GM20000 (cell line): ENCODE measurements at places on chromosomes 1 and 21.
A peak's percentile ranks its signal among the peaks of the same experiment; 100 is the strongest.

DNA sequence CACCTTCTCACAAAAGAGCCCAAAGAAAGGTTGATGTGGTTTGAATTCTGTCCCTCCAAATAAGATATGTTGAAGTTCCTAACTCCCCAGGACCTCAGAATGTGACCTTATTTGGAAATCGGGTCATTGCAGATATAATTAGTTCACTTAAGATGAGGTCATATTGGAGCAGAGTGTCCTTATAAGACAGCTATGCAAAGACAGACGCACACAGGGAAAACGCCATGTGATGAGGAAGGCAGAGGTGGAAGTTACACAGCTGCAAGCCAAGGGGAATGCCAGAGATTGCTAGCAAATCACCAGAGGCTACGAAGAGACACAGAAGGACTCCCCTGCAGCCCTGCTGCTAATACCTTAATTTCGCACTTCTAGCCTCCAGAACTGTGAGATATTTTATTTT is 5.2 kb upstream of the ABCB10 start:
- DNase-seq = no peak

GRCh38 chr1:37360011-37360410 is 114.4 kb upstream of the ZC3H12A start:
- DNase-seq = no peak

DNA sequence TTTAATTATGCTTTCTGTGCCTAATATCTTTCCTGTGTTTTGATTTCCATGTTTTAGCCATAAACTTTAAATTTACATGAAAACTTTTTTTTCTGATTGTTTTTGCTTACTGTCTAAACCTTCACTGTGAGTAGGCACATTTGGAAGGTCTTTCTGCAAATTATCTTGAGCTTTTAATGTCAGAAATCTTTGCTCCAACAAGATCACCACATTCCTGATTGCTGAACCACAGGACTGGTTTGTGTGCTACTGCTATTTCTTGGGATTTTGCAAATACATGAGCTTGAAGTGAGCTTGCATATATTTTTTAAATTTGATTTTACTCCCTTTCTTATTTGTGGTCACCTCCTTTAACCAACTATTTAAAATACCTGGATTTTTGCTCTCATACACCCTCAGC is 61.3 kb downstream of the PTBP2 start:
- no peak for DNase-seq

- DNase-seq = no peak
These were observed 735 bp upstream of the BRINP3 start for GRCh38 chr1:190478149-190479049.

GRCh38 chr1:86551305-86551704 is 4.4 kb downstream of the CLCA4 start:
- DNase-seq = no peak

DNA sequence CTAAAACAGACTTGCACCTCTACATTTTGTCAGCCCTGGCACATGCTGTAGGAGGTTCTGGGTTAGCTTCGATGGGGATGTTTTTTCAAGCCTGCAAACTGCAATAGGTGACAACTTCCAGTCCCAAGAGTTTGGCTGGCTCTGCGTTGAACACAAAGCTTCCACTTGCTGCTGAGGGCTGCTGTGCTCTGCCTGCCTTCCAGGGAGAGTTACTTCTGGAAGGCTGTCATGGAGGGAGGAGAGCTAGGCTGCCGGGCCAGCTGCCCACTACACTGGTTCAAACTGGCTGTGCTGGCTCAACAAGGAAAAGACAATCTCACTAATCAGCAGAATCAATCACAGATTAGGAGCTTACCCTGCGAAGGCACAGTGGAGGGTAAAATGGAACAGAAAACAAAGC is 46.7 kb upstream of the PPP2R5A start:
- DNase-seq = no peak

DNA sequence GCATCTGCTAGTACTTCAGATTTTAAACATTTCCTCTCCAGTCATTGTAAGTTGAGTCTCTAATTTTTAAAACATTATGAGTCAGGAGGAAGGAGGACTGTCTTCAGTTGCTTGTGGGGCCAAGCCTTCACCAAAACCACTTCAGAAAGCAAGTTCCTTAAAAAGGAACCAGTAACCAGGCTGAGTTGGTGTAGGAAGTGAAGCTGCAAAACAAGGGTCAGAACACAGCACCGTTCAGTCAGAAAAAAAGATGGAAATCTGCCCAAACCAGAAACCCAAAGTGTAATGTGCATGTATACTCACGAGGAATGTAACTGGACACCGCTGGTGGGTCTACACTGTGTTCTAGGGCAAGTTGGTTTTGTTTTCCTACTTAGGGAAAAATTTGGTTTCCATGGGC is 402.1 kb downstream of the SETD4 start:
- no peak for DNase-seq

DNA sequence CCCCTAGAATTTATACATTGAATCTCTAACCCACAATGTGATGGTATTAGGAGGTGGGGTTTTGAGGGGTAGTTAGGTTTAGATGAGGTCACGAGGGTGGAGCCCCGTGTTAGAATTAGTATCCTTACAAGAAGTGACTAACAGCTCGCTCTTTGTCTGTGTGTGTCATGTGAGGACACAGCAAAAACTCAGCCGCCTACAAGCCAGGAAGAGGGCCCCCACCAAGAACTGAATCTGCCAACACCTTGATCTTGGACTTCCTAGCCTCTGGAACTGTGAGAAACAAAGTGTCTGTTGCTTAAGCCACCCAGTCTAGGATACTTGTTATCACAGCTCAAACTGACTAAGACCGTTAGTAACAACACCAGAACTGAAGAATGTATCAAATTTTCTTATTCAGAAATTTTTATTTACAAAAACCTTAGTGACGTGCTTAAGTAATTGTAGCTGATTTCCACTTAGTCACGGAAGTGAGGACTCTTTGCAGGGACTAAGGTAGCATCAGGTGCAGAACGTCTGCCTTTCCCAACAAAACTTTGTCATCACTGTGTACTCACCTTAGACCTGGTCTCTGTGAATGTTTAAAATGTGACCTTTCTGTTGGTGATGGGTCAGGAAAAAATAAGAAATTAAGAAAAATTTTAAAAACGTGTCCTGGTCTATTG is 24.5 kb upstream of the LRRC8C start:
- DNase-seq = no peak

DNA sequence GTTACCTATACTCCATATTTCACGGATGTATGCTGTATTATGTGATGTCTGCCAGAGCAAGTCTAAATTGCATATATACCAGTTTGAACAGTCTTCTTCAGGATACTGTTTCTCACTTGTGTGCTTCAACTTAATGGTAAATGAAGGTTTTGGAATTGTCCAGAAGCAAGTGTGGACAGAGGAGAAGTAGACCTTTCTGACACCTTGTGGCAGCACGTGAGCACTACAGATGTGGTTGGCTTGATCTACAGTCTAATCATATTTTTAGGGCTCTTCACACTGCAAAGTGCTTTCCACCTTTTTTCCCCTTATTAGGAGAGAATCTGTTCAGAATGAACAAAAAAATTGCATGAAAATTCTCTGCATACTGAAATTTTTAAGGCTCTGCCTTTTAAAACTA is 10.9 kb downstream of the MORC3 start:
- DNase-seq = peak; percentile 61

GRCh38 chr1:28744184-28744583 is 7.4 kb downstream of the YTHDF2 start:
- DNase-seq = no peak

DNA sequence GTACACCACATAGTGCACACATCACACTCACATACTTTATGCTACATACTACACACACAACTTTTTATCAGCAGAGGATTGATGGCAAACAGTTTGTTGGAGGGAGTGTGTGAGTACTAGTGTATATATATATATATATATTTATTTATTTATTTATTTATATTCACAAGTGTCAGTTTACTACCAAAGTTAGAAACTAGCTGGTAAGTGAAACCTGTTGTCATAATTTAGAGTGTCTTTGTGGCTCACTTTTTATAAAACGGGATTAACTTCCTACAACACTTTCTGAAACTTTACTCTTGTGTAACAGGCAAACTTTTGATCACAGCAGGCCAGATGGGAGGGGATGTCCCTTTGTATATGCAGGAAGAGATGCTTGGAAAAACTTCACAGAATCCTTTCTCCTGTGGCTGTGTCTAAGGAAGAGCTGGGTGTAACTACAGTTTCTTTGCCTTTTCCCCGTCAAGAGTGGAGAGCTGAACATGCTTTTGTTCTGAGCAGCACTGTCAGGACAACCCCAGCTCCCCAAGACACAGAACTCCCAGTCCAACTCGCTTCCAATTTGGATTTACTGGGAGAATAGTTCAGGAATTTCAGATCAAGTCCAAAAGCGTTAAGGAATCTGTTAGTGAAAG is 1.9 kb upstream of the SAMD13 start:
- DNase-seq = peak; percentile 17

GRCh38 chr1:52967666-52968065 is 40.6 kb downstream of the SCP2 start:
- DNase-seq = no peak

GRCh38 chr1:231016234-231016633 is 23.8 kb downstream of the FAM89A start:
- no peak for DNase-seq

GRCh38 chr1:218211241-218211640 is 73.9 kb upstream of the RRP15 start:
- no peak for DNase-seq

- peak; percentile 61 for DNase-seq
These were observed 11.5 kb downstream of the NECAP2 start for GRCh38 chr1:16451841-16452528.

DNA sequence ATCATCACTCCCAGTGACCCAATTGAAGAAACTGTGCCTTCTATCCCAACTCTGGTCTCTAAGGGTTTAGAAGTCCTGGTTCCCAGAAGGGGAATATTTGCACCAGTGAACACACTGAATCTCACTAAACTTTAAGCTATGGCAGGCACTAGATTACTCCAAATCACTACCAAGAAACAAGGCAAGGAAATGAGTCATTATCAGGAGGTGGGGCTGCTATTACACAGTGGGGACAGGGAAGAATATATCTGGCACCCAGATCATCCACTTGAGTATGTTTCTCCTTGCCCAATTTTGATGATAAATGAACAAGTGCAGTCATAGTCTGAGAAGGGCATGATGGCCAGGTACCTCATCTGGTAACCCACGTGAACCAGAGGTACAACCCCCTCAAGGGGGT is 7.0 kb downstream of the MRPL9 start:
- no peak for DNase-seq

DNA sequence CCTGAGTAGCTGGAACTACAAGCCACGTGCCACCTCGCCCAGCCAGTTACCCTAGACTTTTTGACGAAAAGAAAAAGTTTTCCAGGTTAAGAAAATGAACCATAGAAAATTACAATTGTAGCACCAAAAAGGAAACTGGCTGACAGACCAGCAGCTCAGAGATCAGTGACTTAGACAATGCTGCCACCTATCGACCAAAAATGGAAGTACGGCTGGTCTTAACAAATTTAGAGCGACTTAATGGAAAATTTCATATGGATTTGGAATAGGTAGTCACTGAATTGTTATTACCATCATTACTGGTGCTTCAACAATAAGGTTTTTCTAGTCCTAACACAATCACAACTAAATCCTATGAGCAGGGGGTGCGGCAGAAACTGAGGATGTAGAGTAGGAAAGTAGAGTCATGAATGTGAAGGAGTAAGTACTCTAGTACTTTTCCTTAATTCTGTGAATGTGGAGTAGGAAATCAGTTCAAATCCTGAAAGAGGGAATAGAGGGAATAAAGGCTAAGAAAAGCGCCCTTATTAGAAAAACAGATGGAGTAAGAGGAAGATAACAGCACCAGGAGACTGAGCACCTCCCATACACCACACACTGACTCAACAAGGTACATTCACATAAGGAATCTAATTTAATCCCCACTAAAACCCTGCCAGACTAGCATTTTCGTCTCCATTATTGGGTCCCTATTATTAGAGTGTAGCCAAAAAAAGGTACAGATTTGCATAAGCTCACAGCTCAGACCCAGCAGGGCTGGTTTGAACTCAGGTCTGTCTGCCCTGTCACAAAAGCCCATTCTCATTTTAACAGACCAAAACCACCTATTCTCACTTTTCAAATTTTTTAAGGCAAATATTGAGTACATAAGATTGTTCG is 37.9 kb upstream of the MGST3 start:
- DNase-seq = peak; percentile 75

DNA sequence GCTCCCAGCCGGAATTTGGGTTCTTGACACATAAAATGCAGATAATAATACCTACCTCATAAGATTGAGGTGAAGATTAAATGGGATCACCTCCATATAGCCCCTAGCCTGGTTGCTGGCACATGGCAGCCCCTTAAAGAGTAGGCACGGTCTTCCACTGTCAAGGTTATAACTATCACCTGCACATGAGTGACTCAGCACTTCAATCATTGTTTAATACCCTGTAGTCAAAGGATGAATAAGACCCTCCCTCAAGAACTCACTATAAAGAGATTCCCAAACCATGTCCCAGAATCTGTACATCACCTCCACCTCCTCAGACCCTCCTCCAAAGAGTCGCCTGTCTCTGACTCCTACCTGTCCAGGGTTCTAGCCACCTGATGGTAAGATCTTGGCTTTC is 6.5 kb upstream of the LMNA start:
- no peak for DNase-seq

DNA sequence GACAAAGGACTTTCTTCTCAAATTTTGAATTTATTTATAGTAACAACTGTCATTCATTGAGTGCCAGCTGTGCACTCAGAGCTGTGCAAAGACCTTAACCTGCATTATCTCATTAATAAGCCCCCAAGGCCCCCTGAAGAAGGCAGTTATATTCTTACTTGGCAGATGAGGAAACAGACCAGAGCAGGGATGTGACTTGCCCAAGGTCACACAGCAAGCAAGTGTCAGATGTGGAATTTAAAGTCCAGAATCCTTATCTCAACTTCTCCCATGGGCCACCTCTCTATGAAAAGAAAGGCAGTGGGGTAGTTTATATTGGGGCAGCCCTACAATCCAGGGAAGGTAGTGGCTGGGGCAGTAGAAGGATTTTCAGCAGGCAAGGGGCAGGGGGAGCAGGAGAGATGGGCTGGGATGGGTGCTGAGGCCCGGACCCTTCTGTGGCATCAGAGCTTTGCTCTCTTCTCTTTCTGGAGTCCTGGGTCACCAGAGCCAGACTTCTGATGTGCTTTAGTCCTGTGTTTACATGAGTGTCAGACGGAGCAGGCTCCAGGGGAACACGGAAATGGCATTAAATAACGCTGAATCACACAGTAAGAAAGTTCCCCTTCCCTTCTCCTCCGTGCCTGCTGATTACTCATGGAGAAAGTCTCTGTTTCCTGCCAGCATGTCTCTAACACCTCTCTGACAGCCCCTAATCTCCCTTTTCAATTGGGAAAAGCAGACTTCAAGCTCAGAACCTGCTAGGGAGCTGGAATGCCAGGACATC is 39.5 kb downstream of the EPHB2 start:
- no peak for DNase-seq
